ENCODE measurements at places on chromosomes 4 and X.

DNA sequence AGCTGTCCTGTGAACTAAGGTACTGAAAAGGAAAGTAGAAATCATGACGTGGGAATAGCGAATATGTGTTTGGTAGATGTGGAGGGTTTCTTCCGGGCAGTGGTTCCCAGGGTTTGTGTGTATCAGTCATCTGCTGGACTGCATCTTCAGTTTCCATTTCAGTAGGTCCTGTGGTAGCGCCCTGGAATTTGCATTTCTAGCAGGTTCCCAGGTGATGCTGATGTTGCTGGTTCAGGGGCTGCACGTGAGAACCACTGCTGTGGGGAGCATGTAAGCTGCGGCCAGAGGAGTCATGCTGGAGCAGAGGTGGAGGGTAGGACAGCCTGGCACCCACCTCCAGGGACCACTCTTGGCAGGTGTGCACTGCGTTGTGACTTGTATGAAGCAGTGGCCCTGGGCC lies 47.1 kb downstream of the ARHGAP10 start:
- DNase-seq: no peak

DNA sequence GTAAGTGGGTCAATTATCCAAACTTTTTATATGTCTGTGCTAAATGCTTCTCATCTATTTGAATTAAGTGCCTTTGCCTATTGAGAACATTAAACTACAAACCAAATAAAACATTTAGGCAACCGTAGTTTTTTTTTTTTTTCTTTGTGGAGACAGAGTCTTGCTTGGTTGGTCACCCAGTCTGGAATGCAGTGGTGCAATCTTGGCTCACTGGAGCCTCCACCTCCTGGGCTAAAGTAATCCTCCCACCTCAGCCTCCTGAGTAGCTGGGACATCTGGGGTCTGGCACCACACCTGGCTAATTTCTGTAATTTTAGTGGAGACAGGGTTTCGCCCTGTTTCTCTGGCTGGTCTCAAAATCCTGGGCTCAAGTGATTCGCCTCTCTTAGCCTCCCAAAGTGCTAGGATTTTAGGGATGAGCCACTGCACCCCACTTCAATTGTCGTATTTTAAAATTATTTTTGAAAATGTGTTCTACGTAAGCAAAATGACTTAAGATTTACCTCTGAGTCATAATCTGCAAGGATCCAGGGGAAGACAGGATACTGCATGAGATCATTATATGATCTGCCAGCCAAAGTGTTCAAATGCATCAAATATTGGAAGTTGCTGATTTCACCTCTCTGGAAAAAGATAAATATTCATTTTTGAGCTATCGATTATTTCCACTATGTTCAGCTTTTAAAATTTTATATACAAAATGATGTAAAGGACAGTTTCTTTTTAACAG lies 125.6 kb downstream of the CDS1 start:
- peak; percentile 14 for DNase-seq

GRCh38 chrX:122869171-122869570 lies 314.9 kb upstream of the GRIA3 start:
- no peak for DNase-seq

GRCh38 chr4:6908432-6909112 lies 1.1 kb upstream of the TBC1D14 start:
- no peak for DNase-seq

GRCh38 chr4:52103319-52103718 lies 52.2 kb downstream of the SPATA18 start:
- DNase-seq: no peak

DNA sequence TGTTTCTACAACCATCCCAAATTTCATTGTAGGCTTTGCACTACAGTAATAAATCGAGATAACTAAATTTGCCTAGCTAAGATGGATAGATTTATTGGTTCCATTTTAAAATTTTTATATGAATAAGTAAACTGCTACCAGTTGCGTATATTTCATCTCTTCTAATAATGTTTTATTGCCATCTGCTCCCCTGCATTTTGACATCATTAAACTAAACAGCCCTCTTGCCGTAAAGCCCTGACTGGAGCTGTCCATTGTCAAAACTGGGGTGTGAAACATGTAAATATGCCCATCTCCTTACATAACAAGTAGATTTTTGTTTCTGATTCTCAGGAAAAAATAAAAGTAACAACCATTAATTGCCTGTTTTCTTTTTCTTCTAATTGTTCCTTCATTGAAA lies 130.8 kb upstream of the BMPR1B start:
- DNase-seq: no peak

- DNase-seq: no peak
These were observed 97.4 kb downstream of the DCTD start for GRCh38 chr4:182819751-182820150.

- DNase-seq: no peak
These were observed 2370.7 kb downstream of the PCDH7 start for GRCh38 chr4:33090910-33091309.

GRCh38 chr4:160238790-160239189 lies 1135.9 kb downstream of the RAPGEF2 start:
- DNase-seq: no peak

DNA sequence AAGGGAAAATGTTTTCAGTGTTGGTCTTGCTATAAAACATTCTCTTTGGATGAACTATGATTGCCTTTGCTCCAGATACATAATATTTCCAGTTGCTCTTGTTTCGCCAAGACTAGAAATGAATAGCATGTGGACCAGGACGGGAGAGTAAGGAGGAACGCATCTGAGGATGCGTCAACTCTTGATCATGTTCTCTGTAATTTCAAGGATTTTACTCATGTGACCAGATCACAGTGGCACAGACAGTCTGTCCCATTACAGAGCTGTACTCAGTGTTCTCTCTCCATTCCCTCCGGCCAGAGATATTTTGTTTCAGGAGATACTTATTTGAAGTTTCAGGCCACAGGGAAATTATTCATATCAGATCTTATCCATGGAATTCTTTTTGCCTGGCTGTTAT lies 266.6 kb downstream of the MID1IP1 start:
- no peak for DNase-seq

Data from HS-5 (cell line).